SK-N-SH (cell line): ENCODE measurements at places on chromosomes 7 and 10.

DNA sequence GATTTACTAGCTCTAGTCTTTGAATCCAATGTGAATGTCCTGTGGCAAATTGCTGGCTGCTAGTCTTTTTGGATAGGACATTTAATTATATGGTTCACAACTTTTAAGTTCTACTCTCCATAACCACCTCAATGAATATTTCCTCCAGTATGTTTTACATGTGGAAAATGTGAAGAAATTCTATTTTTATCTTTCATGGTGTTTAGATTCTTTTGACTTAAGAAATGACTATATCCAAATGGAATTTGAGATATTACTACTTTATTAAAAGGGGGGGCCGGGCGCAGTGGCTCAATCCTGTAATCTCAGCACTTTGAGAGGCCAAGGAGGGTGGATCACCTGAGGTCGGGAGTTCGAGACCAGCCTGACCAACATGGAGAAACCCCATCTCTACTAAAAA, 202.0 kb downstream of the ARL4A start:
- no peak for DNase-seq

GRCh38 chr7:141700296-141700847, 1.6 kb downstream of the DENND11 start:
- DNase-seq: no peak

- no peak for DNase-seq
Measured at GRCh38 chr10:102935939-102936605, 18.0 kb downstream of the CNNM2 start.

DNA sequence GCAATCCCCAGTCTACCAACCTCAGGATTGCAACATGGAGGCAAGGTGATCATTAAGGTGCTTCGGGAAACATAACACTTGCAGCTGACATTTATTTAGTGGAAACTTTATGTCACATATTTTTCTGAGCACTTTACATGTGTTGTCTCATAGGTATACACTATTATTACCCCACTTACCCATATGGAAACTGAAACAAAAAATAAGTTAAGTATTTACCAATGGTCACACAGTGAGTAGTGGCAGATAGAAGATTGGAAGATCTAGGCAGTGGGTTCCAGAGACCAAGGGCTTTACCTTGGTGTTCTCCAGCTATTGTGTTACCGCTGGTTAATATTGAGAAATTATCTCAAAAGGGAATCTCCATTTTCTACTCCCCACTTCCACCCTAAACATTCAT, 1279.1 kb upstream of the SORCS1 start:
- no peak for DNase-seq

DNA sequence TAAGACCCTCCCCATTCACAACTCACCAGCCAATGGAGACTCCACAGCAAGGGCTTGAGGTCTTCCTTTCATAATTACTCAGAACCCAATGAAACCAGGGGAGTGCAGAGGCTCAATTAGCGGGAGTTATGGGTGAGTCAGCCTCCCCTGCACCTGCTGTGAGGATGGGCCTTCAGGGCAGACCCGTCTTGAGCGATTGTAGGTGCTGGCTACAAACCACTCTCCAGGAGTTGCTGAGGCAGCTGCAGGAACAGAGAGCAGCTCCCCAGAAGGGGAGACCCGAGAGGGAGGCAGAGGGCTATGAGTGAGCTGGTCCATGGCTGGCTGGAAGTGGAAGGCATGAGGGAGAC, 58.5 kb upstream of the SORCS3 start:
- no peak for DNase-seq

DNA sequence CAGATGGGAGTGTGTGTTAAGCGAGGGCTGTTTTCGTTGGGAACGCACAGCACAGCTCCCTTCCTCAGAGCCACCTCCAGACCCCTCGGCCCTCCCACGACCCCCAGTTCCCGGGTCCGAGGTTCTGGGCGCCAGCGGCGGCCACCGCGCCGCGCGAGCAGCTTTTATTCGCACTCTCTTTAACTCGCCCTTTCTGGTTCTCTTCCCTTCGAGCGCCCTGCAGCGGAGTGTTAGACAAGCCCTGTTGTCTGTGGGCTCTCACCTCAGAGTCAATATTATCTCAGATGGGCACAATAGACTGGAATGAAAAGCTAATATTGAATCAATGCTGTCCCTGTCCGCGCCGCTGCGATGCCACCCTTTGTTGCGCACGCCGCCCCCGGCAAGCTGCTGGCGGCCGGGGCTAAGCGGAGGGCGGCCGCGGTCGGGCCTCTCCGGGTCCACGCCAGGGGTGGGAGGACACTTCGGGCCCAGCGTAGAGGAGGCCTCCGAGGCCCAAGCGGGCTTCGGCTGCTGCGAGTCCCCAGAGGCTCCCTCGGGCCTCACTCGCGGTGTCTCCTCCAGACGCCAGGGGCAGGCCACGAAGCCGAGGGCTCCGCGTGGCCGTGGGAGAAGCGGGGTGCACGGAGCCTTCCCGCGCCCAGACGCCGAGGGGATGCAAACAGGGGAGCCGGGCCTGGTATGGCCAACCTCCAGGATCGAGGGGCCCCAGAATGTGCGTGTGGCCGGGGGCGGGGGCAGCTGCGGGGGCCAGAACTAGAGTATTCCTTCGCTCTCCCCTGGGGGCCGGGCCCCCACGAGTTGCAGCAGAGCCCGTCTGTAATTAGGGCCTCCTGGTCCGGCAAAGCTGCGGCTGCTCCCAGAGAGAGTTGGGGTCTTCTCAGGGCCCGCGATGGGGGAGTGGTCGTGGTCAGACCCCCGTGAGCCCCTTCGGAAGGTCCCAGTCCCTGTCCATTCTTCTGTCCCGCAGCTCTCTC, 7.9 kb upstream of the EMX2 start:
- DNase-seq: no peak

- DNase-seq: no peak
Measured at GRCh38 chr7:42103456-42103855, 133.6 kb downstream of the GLI3 start.

DNA sequence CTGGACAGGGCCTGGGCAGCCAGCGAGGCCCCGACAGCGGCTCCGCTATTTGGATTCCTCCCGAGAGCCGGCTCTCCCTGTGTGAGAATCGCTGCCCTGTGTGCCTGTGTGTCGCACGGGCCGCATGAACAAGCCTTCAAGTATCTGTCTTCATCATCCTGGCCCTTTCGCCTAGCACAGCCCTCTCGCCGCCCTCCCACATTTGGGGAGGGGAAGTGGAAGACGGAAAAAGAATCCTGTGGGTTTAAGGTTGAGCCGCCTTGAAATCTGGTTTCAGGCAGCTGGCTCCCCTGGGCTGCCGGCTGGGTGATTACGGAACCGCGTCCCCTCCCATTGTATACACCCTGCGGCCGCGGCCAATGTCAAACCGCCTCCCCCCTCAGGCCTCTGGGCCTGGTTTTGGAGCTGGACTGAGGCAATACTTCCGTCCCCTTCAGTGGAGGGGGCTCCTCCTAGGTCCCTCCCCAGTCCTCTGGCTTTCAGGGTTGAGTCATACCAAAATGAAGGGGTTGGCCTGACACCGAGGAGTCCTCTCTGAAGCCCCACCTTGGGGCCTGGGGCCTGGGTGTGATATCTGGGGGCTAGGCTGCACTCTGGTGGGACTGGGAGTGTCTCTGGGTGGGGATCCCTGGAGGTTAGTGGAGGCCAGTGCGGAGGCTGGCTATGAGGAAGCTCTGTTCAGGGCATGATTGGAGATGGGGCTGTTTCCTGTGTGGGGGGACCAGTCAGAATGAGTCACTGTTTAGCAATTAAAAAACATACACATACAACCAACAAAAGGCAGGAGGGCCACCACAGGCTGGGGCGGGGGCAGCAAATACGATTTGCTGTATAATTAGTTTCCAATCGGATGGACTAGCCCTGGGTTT, 1.7 kb downstream of the TRIM8 start:
- peak; percentile 66 for DNase-seq

GRCh38 chr7:74290981-74291441, 1.8 kb downstream of the CLIP2 start:
- DNase-seq: no peak

DNA sequence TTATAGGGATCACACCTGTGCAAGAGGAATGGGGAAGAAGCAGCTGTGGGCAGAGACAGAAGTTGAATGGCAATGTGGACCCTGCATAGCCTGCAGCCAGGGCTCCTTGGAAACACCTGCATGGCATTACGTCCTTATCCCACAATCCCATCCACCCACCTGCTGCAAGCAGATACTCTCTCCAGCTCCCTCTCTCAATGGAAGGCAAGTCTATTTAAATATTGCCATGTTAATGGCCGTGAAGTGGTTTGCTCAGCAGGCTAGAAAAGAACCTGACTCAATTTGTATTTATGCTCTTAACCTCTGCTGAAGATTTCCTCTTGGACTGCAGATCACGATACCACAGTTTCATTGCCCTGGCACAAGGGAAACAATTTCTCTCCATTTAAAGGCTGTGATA, 417.0 kb downstream of the TYW1 start:
- DNase-seq: no peak

- no peak for DNase-seq
Measured at GRCh38 chr7:36602934-36603887, 121.1 kb downstream of the AOAH start.

- DNase-seq: no peak
Measured at GRCh38 chr10:103265717-103266329, 11.1 kb upstream of the INA start.

- DNase-seq: no peak
Measured at GRCh38 chr7:27174874-27175625, 930 bp upstream of the HOXA10 start.

DNA sequence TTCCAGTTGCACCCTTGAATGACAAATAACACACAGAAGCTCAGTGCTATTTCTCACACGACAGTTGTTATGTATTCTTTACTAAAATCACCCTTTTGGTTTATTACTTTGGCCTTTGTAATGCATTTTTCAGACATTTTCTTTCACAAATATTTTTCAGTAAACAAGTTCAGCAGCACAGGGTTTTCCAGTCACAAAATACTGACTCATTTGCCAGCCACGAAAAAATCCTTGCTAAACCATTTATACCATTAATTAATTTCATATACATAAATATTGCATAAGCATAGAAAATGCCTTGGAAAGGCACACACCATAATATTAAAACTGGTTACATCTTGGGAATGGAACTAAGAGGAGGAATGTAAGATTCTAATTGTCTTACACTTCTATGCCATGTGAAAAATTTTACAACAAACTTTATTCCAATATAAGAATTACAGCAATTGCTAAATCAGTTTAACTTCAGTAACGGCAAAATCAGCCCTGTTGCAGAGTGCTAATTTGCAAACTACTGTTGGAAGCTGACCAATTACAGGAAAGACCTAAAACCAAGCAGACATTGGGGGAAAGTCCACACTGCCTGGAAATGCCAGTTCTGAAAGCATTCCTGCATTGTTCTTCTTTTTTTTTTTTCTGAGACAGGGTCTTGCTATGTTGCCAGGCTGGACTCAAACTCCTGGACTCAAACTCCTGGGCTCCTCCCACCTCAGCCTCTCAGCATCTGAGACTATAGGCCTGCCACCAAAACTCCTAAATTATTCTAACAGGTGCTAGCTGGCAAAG, 31.6 kb upstream of the PBLD start:
- no peak for DNase-seq

GRCh38 chr7:102284891-102285539, 1.7 kb upstream of the SH2B2 start:
- DNase-seq: peak; percentile 64

DNA sequence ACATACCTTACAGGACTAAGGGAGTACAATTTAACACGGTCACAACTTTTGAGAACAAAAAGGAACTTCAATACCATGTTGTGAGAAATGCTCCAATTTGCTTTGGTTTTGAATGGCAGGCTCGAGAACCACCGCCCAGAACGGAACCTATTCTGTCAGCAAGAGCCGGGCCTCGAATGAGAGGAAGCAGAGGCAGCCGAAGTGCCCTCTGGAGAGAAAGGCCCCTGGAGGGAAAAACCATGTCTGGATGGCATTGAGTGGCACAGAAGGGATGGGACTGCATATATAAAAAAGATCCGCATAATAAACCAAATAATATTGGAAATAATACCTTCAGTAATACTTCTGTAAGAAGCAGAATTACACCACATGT, 85.6 kb downstream of the CHST15 start:
- no peak for DNase-seq

- no peak for DNase-seq
Measured at GRCh38 chr7:158573310-158573709, 14.3 kb downstream of the PTPRN2 start.

DNA sequence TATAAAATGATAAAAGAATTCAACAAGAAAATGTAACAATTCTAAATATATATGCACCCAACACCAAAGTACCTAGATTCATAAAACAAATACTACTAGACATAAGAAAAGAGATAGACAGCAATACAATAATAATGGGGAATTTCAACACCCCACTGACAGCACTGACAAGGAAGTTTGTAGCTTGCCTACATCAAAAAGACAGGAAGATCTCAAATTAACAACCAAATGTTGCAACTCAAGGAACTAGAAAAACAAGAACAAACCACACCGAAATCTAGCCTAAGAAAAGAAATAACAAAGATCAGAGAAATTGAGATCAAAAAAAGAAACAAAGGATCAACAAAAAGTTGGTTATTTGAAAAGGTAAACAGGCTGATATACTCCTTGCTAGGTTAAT, 36.5 kb upstream of the TNKS2 start:
- DNase-seq: no peak

DNA sequence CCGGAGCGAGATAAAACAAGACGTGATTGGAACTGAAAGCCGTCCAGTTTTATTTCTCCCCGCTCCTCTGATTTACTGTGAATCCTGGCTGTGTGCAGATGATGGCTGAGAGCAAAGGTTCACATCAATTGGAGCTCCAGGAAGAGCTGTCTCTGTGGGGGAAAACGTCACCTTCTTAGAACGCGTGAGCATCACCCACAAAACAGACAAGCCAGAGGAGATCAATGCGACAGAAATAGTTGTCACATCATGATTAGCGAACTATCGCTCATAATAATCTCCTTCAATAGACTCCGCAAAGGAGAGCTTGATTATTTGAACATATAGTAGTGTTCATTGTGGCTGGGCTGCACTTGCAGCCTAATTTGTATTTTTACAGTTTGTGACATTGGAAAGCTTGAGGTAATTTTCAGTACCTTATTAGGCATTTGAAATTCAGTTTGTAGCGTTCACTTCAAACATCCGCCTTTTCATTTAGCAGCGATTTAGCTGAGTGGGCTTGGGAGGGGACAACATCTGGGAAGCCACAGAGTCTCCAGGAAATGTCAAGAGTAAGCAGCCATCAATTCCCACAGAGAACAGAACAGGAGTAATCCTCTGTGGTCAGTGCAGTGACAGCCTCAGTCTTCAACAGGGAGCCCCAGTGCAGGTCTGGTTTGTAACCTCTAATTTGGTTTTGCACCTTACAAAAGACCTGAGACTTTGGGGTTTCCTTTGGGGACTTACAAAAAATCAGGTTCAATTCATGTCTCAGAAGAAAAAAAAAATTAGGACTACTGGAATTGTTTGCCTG, 276.8 kb upstream of the PFKP start:
- DNase-seq: no peak

GRCh38 chr10:73759512-73760115, 15.4 kb downstream of the SEC24C start:
- no peak for DNase-seq

- DNase-seq: peak; percentile 84
Measured at GRCh38 chr10:122461367-122461728, at the start of gene HTRA1. HTRA1 (plus strand) TSS chr10:122461553; CDS start chr10:122461653, 100 bp downstream.

- DNase-seq: peak; percentile 69
Measured at GRCh38 chr10:452512-453426, 236.7 kb downstream of the DIP2C start.

GRCh38 chr7:17584822-17585221, 286.4 kb downstream of the AHR start:
- DNase-seq: no peak

- DNase-seq: no peak
Measured at GRCh38 chr7:151616443-151617213, 96.9 kb upstream of the RHEB start.
